Uterus (tissue), 4 donors: ENCODE measurements at places on chromosomes 5 and 9.

DNA sequence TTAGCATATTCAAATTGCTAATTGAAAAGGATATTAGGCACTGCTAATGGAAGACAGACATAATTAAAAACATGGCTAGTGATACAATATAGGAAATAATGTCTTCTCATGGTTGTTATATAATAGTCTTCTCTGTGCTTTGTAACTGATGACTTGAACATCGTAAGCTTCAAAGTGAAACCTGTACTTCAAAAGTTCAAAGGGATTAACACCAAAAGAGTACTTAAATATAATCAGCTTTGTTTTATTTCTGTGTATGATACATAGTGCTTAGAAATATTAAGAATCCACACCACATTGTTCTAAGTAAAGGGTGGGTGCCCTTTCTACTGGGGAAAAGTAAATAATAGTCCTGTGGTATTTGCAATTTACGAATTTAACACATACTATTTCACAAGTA lies 75.4 kb upstream of the ITGA1 start:
- H3K27me3 ChIP-seq: no peaks in the 10 kb centered on the region
- H3K27ac ChIP-seq: no peak overlapping the region
- H3K4me3 ChIP-seq: no peak overlapping the region
- no peak for DNase-seq
- H3K4me1 ChIP-seq: peaks cover 6% of the 10 kb centered on the region

GRCh38 chr9:114050646-114051045 lies 27.5 kb downstream of the AMBP start:
- no peak for DNase-seq
- H3K36me3 ChIP-seq: no peaks in the 10 kb centered on the region
- no peak overlapping the region for H3K4me3 ChIP-seq
- H3K4me1 ChIP-seq: no peaks in the 10 kb centered on the region
- no peaks in the 10 kb centered on the region for H3K27me3 ChIP-seq
- H3K27ac ChIP-seq: no peak overlapping the region

DNA sequence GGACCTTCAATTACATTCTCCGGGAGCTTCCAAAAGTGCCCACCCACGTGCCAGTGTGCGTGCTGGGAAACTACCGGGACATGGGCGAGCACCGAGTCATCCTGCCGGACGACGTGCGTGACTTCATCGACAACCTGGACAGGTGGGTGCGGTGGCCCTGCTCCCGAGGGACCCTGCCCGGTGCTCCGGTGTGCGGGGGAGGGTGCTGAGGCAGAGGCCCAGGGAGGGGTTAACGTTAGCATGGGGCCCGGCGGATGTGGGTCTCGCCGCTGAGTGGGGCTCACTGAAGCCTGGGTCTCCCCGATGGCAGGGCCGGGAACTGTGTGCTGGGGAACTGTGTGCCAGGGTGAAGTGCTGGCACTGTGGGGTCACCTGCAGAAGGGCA lies 10.6 kb upstream of the AJM1 start:
- DNase-seq: no peak
- H3K36me3 ChIP-seq: no peaks in the 10 kb centered on the region
- H3K27me3 ChIP-seq: no peaks in the 10 kb centered on the region
- no peak overlapping the region for H3K4me3 ChIP-seq

- DNase-seq: no peak
- H3K27ac ChIP-seq: no peak overlapping the region
- H3K27me3 ChIP-seq: no peaks in the 10 kb centered on the region
- no peaks in the 10 kb centered on the region for H3K36me3 ChIP-seq
Observed at GRCh38 chr5:132850066-132850465, 16.2 kb downstream of the GDF9 start.

DNA sequence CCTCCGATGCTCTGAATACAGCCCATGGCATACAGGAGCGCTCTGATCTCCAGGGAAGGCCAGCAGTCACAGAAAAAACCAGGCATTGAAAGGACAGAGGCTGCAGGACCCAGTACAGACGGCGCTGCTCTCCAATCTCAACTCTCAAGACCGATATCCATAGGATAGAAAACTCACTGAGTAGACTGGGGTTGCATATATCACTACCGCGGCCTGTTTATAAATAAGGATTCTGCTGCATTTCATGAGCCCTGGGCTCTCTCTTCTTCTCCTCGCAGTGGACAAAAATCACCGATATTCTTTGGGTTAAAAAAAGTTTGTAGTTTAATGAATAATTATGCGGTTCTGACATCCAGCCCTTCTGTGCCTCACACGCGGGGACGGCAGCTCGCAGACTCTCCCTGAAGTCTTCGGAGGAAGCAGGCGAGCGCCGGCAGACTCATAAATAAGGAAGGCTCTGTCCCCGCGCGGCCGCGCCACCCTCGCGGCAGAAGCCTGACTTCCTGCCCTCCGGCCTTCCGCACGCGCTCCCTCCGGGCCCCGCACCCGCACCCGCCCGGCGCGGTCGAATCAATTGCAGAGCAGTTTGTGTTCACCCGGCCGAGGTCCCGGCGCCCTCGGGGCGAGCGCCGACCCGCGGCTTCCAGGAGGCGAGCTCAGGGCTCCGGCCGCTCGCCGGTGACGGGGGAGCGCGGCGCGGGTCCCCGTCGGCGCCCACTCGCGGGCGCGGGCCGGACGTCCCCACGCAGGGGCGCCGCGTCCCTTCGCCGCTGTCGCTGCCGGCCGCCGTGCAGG lies at the start of gene FAM78A:
FAM78A (minus strand) TSS at position 417 of the 795 bp plus-strand sequence; CDS start at position 86, 331 bp downstream.
- no peaks in the 10 kb centered on the region for H3K27me3 ChIP-seq
- peak within 1 kb of the TSS; percentile 69 for H3K4me3 ChIP-seq
- DNase-seq: no peak
- H3K36me3 ChIP-seq: no peaks in the 10 kb centered on the region

DNA sequence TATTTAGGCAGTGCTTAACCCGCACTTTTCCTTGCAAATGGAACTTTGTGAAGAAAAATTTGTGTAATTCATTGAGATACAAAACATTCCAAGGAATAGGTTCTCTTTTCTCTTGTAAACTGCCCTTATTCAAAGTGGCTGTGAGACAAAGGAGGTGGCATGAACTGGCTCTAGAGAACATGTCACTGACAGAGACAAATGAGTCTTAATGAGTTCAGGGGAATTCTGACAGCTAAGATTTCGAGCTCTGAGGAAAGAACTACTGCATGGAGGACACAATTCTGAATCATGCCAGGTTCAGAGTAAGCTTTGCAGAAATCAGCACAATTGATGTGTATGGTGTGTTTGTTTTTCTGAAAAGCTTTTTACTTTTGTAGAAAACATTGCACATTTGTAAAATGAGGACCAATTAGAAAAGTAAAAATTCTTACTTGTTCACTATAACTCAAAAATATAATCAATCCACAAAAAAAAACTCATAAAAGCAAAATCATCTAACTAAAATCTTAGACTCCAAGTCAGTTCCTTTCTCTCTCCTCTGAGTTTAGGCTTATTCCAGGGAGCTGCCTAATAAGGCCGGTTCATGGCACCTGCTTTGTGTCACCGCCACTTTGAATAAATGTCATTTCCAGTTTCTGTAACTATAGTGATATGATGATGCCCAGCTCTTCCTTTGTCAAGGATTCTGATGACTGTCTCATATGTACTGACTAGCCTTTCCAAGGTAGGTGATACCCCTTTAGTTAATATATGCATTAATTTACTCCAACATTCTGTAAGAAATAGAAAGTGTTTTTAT lies 163.2 kb downstream of the HCN1 start:
- H3K4me3 ChIP-seq: no peak overlapping the region
- DNase-seq: no peak
- H3K4me1 ChIP-seq: no peaks in the 10 kb centered on the region
- no peak overlapping the region for H3K27ac ChIP-seq
- H3K36me3 ChIP-seq: no peaks in the 10 kb centered on the region

DNA sequence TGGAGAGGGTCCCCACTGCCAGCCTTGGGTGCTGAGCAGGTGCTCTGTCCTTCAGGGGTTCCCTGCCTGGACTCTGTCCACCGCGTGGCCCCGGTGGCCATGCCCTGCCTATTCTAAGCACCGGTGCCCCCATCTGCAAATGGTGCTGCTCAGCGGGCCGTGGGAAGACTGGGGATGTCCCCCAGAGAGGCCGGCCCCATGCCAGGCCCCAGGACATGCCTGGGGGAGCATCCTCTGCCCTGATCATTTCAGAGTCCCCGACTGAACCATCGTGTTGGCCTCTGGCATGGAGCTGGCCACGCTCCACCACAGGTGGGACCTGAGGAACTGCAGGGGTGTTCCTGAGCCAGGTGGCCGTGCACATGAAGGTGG lies 64.7 kb downstream of the RXRA start:
- H3K36me3 ChIP-seq: no peaks in the 10 kb centered on the region
- no peak overlapping the region for H3K4me3 ChIP-seq
- no peaks in the 10 kb centered on the region for H3K4me1 ChIP-seq
- no peak for DNase-seq
- H3K27me3 ChIP-seq: no peaks in the 10 kb centered on the region

GRCh38 chr9:93107151-93107824 lies 11.3 kb downstream of the CARD19 start:
- H3K36me3 ChIP-seq: no peaks in the 10 kb centered on the region
- no peak overlapping the region for H3K27ac ChIP-seq
- H3K4me3 ChIP-seq: no peak overlapping the region
- H3K4me1 ChIP-seq: no peaks in the 10 kb centered on the region

DNA sequence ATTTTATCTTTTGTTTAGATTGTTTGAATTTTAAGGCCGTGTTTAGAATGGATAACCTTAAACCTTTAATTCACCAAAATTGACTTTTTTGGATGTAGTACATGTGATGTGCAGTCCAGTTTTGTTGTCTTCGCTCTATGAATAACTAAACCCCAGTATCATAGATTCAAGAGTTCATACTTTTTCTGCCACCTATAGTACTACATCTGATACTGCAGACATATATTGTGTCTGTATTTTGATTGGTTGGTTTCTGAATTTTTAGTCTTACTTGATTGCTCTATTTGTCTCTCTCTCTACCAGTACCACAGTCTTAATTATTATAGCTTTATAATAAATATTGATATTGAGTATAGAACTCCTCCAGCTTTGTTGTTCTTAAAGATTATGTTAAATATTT lies 58.1 kb downstream of the PPIP5K2 start:
- H3K4me1 ChIP-seq: no peaks in the 10 kb centered on the region
- no peak overlapping the region for H3K4me3 ChIP-seq
- no peak for DNase-seq
- no peak overlapping the region for H3K27ac ChIP-seq
- H3K27me3 ChIP-seq: no peaks in the 10 kb centered on the region

- H3K36me3 ChIP-seq: no peaks in the 10 kb centered on the region
- no peak for DNase-seq
- H3K4me3 ChIP-seq: no peak overlapping the region
- no peak overlapping the region for H3K27ac ChIP-seq
- H3K4me1 ChIP-seq: no peaks in the 10 kb centered on the region
- no peaks in the 10 kb centered on the region for H3K27me3 ChIP-seq
Observed at GRCh38 chr5:179160584-179160983, 100.4 kb downstream of the ZNF354C start.

DNA sequence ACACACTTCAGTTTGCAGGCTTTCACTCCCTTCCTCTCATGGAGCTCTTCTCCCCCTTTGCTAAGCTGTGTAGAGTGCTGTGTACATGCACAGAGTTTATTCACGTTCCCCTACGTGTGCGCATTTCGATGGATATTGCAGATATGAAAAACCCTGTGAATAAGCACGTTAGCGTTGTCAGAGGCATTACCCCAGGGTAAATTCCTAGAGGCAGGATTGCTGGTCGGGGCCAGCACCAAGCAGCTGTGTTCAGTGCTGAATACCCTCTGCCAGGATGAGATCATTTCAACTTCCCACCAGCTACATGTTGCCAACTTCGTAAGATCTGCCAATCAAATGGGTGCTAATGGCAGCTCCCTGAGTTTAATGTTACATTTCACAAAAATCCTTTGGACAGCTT lies 172.3 kb upstream of the PPP1R26 start:
- H3K4me1 ChIP-seq: no peaks in the 10 kb centered on the region
- H3K4me3 ChIP-seq: no peak overlapping the region
- no peaks in the 10 kb centered on the region for H3K27me3 ChIP-seq
- DNase-seq: no peak

GRCh38 chr5:33317271-33317670 lies 123.5 kb upstream of the TARS1 start:
- H3K36me3 ChIP-seq: no peaks in the 10 kb centered on the region
- no peak for DNase-seq
- peaks cover 5% of the 10 kb centered on the region for H3K4me1 ChIP-seq
- no peak overlapping the region for H3K27ac ChIP-seq

GRCh38 chr9:124733964-124734740 lies 37.0 kb downstream of the NR6A1 start:
- no peak for DNase-seq
- no peaks in the 10 kb centered on the region for H3K27me3 ChIP-seq
- H3K4me3 ChIP-seq: no peak overlapping the region
- H3K27ac ChIP-seq: no peak overlapping the region

- H3K27ac ChIP-seq: no peak overlapping the region
- no peak for DNase-seq
- H3K4me1 ChIP-seq: no peaks in the 10 kb centered on the region
- H3K27me3 ChIP-seq: no peaks in the 10 kb centered on the region
Observed at GRCh38 chr9:75669721-75670120, 220.8 kb upstream of the PCSK5 start.

- H3K4me3 ChIP-seq: no peak overlapping the region
- no peak overlapping the region for H3K27ac ChIP-seq
Observed at GRCh38 chr9:96555567-96556386, 63.9 kb downstream of the CDC14B start.

GRCh38 chr5:61257421-61257820 lies 74.6 kb upstream of the ZSWIM6 start:
- H3K4me1 ChIP-seq: no peaks in the 10 kb centered on the region
- H3K27ac ChIP-seq: no peak overlapping the region
- H3K36me3 ChIP-seq: no peaks in the 10 kb centered on the region
- H3K4me3 ChIP-seq: no peak overlapping the region

- no peaks in the 10 kb centered on the region for H3K36me3 ChIP-seq
- H3K4me1 ChIP-seq: no peaks in the 10 kb centered on the region
- DNase-seq: no peak
- H3K27ac ChIP-seq: no peak overlapping the region
Observed at GRCh38 chr5:128196791-128197190, 113.2 kb downstream of the SLC12A2 start.

DNA sequence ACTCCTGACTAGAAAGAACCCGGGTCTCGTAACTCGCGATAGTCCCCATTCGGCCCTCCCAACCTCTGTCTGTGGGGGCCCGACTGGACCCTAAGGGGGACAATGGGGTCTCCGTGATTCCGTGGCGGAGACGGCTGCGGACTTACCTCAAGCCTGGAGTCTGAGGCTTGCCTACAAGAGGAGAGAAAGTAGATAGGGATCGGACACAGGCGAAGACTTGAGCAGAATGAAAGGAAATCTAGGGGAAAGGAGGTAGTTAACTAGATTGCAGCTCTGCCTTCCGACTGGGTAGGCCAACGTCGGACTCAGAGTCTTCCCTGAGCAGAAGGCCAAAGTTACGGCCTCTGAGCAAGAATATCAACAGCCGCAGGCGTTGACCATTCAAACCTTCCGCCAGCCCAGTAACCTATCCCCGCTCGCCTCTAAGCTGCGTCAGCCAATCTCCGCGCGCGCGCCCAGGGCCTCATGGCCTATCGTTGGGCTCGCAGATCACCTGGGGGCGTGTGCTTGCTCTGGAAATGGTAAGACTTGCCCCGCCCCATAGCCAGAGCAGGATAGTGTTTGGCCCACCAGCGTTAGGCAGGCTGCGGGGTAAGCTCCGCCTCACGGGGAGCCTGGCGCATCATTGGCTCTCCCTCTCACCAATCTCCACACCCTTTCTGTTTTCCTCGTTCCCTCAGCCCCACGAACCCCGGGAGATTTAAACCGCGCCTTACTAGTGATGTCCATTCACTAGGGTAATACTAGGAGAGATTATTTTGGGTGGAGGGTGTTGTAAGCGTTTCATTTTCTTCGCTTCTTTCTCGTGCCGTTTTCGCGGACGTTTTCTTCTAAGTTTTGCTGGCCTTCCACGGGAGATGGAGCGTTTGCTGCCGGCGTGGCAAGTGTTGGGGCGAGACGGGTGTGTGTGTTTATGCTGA lies at the start of gene CDC25C:
CDC25C (minus strand) TSS at position 356 of the 920 bp plus-strand sequence. CDS start 624 bp downstream, outside the sequence.
- H3K36me3 ChIP-seq: no peaks in the 10 kb centered on the region
- H3K27ac ChIP-seq: peak within 1 kb of the TSS; percentile 35
- no peaks in the 10 kb centered on the region for H3K27me3 ChIP-seq
- peak within 1 kb of the TSS; percentile 39 for H3K4me3 ChIP-seq
- H3K4me1 ChIP-seq: no peaks in the 10 kb centered on the region
